NCI-H1436 (cell line): ENCODE measurements at places on chromosomes 7 and 10.

DNA sequence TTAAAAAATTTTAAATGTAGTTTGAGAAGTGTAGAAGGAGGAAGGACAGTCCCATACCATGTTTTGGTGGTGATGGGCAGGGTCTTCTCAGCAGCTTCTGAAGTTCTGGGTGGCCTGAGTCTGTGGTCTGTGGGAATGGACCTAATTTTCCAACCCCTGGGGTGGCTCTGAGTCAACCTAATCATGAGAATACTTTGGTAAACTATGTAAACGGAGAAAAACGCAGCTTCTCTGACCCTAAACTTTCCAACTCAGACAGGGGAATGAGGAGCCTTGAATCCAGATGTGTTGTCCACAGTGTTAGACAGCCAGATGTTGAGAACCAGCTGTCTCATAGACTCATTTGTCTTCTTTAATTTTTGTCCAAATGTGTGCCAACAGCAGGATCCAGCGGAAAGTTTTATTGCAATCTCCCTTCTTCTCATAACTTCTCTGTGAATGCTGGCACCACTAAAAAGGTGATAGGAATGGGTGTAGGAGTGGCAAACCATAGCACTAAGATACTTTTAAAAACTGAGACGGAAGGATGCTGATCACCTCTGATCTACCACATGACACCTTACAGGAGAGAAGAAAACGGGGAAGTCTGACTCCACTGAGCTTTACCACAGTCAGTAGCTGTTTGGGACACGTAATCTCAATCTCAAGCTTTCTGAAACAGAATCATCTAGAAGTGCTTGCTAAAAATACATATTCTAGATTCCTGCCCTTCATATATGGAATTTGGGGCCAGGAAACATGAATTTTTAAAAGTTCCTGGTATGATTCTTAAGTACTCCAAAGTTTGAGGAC is 90.5 kb upstream of the PHYHIPL start:
- DNase-seq: no peak

DNA sequence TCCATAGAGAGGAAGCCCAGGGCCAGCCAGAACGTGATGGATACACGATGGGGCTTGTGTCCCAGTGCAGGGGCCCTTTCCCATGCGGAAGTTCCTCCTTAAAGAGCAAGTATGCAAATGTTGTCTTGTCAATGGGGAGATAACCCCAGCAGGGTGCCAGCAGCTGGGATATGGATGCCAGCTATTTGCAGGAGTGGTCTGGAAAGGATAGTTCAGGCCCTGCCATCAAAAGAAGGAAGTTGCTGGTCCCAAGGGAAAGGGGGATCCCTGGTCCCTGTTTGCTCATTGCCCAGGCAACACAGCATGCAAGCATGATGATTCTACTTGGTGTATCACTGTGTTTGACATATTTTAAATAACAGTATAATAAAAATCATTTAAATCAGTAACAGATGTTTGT is 73.1 kb upstream of the HECW1 start:
- DNase-seq: no peak

GRCh38 chr7:41582116-41582515 is 120.8 kb downstream of the INHBA start:
- DNase-seq: no peak

DNA sequence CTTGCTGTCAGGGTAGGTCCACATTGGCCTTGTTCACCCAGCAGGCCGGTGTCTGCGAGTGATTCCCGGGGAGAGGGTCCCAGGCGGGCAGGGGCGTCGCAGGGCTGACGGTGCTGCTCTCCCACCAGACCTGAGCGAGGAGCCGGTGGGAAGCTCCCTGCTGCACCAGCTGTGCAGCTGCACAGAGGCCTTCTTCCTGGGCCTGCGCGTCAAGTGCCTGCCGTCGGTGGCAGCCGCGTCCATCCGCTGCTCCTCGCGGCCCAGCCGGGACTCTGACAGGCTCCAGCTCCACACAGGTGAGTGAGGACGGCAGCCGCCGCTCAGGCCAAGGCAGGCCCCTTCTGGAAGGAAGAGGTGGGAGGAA is 14.6 kb downstream of the AMZ1 start:
- no peak for DNase-seq

- no peak for DNase-seq
Observed at GRCh38 chr7:42192066-42192465, 44.9 kb downstream of the GLI3 start.

DNA sequence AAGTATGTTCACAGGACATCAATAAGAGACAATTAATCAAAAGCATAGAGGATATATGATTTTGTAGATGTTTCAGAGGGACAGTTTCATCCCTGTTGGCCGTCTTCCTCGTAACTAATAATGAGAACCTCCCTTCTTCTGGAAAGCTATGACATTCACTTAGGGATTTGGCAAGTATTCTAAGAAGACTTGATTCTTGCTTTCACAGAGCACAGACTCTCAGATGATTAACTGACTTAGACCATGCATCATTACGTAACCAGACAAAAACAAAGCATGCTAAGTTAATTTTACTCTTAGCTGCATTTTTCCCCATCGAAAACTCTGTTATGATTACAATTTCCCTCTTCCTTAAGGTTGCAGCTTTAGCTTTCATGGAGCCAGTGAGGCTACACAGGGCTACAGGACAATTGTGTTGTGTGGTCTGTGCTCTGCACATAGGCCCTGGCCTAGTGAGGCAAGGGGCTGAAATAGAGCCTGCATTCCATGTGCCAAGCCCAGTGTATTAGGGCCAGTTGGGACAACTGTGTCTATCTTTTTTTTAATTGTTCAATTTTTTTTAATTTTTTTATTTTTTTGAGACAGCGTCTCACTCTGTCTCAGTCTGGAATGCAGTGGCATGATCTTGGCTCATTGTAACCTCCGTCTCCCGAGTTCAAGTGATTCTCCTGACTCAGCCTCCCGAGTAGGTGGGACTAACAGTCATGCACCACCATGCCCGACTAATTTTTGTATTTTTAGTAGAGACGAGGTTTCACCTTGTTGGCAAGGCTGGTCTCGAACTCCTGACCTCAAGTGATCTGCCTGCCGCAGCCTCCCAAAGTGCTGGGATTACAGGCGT is 105.3 kb downstream of the PLXDC2 start:
- DNase-seq: no peak

- peak; percentile 4 for DNase-seq
Observed at GRCh38 chr7:39741942-39742623, 118.7 kb downstream of the RALA start.

DNA sequence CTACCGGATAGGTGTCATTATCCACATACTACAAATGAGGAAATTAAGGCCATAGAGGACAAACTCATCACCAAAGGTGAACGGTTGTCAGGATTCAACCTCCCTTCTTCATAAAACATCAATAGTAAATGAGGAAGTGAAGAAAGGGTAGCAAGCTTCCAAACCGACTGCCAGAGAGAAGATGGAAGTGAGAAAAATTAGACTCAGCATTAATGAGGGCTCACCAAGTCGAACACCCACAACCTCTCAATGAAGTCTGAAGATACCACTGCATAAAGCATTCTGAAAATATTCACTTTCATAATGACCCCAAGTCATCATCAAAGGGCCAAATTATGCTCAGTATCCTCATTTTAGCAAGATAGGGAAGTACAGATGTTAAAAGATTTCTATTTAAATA is 29.6 kb downstream of the ABCB4 start:
- no peak for DNase-seq
